ENCODE measurements at places on chromosomes 4 and X.

GRCh38 chr4:114980932-114981708 lies 132.3 kb downstream of the NDST4 start:
- no peak for DNase-seq

DNA sequence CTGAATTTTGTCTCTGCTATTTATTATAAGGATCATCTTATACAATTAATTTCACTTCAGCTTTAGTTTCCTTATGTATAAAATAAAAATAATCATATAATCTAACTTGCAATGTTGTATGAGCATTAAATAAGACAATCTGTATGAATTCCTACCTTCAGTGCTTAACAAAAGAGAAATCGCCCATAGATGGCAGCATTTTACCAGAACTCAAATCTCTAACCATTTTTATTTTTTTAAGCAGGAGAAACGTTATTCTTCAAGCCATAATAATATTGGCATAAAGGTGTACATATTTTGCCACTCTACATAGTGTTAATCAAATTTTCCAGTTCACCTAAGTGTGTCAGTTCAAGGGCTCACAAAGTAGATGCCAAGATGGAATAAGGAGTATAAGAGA lies 78.8 kb downstream of the TMEM47 start:
- DNase-seq, result no peak

DNA sequence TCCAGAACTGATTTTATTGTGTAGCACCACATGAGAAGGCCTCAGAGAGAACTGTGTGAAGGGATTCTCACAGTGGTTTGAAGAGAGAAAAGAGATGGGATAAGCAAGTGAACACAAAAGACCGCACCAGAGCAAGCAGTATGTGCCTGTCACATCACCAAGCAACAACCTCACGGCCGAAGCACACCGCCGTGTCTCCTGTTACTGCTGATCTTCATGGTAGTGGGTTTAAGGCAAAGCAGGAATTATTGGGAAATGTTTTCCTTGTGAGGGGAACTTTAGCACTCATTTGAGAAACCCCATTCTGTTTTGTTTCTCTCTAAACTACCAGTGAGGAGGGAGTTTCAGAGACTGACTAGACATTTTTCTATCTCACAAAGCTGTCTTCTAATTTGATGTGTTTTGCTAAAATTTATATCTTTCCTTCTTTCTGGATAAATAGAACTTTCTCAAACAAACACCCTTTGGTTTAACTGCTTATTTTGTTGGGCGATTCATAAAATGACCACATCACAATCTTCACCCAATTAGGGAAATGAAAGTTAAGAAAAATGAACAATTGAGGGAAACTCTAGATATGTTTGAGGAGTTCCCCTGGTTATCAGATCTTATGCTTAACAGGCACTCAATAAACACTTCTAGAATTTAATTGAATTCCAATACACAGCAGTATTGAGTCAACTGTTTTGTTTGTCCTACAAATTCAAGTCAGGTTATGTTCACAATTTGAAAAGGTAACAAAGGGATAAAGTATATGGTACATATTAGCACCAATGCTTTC lies 16.5 kb downstream of the SH3KBP1 start:
- DNase-seq, result no peak

DNA sequence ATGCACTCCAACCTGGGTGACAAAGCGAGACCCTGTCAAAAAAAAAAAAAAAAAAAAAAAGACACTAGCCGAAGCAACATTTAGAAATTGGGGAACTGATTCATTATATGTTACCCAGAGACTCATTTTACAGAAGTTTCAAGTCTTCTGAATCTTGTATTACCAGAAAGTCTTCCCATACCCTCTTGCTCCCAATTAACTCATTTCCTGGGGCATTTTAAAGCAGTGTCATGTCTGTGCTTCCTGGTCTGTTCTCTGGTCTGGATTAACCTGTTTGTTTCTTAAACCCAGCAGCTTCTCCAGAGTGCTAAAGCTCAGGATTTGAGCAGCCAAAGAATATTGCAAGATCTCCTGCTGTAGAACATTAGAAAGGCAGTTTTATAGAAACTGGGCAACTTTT lies 43.7 kb downstream of the FRMPD3 start:
- DNase-seq, result no peak

GRCh38 chr4:87949961-87950360 lies 25.6 kb upstream of the SPP1 start:
- no peak for DNase-seq

DNA sequence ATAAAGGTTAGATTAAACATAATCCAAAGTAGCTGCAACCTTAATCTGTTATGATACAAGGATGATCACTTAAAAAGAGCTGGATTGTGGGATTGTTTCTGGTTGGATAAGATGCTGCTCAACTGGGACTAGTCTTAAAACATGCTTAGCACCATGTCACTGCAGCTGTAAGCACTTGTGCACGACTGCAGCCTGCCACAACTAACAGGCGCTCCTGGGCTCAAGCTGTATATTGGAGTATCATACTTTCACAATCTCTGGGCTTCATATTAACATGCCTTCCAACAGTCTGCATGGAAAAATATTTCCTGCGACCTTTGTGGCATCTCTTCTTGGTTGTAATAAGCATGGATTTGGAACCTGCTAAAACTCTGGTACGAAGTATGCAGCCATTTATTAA lies 493.0 kb upstream of the PITX2 start:
- DNase-seq, result no peak

DNA sequence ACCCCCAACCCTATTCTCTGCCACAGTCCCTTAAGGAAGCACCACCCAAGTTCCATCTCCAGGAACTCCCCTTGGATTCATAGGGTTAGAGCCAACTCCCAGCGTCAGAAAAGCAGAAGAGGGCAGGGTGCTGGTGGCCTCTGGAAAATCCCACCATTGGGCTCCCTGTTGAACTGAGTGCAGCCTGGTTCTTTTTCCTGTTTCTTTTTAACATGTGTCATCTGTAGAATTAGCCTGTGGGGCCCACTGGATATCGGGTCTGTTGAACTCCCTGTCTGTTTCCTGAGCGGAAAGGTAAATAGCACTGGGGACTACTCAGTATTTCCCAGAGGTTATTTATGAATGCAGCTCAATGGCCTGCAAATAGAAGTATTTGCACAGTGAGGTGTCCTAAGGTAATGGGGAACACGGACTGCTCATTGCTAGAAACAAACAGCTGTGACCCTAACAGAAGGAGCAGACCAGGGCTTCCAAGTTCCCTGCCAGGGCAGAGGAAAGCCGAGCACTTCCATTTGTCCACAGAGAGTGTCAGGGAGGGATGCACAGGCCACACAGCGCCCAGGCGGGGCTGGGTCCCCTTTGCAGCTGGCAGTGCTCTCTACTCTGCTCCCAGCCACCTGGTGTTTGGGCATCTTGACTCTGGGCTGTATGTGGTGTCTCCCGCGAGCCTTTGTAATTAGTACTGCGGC lies 102.6 kb downstream of the FHDC1 start:
- DNase-seq, result no peak

GRCh38 chrX:149979126-149979644 lies 40.9 kb upstream of the EOLA2 start:
- DNase-seq, result peak; percentile 66

DNA sequence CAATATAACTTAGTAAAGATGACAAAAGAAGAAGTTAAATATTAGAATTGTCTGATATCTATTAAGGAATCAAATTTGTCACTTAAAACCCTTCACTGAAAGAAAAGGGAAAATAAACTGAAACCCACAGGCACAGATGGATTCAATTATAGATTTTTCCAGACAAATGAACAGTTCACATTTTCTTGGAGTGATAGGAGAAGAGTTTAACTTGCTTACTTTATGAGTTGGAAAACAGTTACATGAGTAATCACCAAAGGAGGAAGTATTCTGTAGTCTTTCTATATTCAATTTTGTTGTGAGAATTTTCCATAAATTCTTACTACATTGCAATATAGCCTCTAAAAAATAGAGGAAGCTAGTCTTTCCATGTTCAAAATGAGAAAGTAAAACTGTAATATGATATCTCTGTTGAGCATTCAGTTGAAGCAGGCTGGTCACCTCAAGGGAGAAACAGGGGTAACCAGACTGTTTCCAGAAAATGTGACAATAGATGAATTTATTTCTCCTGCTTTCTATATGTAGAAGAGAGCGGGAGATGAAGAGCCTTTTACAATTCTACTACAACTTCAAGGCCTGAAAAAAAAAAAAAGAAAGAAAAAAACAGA lies 330.3 kb upstream of the EPHA5 start:
- DNase-seq, result no peak

DNA sequence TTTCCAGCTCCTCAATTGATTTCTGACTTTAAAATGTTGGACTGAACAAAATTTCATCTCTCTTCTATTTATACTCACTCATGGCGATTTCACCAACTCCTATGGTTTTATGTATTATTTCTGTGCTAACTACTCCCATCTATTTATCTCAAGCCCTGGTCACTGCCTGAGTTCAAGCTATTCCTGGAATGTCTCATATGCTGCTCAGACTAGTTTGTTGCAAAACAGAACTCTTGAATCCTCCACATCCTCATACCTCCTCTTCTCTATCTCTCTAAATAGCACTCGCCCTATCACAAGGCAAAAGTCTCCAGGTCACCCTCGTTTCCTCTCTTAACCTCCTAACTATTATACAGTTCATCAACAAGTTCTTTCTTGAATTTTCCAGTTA lies 19.0 kb upstream of the DDX60 start:
- no peak for DNase-seq

GRCh38 chr4:25346913-25347312 lies 30.1 kb upstream of the ANAPC4 start:
- peak; percentile 2 for DNase-seq

- DNase-seq, result no peak
Observed at GRCh38 chr4:7591409-7592053, 156.8 kb upstream of the PSAPL1 start.

DNA sequence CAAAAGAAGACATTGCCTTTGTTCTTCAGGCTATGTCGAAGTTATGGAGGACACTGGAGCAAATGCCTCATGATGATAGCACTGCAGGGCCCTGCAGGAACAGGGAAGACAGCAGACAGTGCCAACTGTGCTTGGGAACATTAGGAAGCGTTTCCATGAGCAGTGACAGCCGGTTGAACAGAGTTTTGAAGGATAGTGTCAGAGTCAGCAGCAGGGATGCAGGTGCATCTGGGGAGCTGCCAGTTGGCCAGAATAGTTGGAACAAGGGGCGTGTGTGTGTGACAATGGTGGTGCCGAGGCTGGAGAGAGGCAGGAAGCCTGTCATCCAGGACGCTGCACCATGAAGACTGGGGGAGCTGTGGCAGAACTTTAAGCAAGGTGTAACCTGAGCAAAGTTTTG lies 88.6 kb downstream of the SHROOM3 start:
- DNase-seq, result no peak

GRCh38 chr4:13963601-13964000 lies 336.1 kb upstream of the BOD1L1 start:
- DNase-seq, result no peak

GRCh38 chr4:98210281-98210680 lies 50.9 kb upstream of the RAP1GDS1 start:
- no peak for DNase-seq

- DNase-seq, result peak; percentile 30
Observed at GRCh38 chrX:31228909-31229308, 157.1 kb upstream of the FTHL17 start.

DNA sequence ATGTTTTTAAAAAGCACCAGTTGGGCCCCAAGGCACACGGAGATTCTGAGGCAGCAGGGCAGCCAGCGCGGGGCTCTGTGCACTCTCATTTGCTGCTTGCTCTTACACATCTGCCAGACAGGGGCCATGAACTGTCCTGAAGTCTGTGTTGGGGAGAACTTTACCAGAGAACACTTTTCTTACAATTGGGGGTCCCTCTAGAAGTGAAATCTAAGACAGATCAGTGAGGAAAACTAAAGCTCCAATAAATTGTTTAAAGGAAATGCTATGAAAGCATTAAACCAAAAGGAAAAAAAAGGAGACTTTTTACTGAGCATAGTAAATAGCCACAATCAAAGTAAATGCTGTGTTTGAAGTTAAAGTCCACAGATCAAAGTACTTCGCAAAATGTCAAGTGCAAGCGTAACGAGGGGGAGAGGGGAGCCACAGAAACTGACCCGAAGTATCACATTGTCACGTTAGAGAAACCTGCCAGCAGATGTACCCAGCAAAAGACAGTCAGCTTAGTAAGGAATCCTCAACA lies 37.8 kb downstream of the SORBS2 start:
- no peak for DNase-seq

GRCh38 chr4:2071912-2072867 lies 13.1 kb downstream of the NAT8L start:
- no peak for DNase-seq

DNA sequence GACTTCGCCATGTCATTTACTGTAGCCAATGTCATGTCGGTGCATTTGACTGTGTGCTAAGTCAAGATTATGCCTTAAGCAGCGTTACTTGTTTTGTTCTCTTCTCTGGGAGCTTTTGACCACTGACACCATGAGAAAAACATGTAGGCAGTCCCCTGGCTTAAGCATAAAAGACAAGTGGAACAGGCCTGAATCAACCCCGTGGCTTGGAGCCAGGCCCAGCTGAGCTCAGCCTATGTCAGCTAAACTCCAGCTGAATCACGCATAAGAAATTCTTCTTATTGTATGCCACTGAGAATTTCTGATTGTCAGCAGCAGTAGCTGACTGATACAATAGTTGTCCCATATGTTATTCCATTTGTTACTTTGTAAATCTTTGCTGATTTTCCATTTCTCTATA lies 261.9 kb downstream of the CBLL2 start:
- DNase-seq, result no peak

DNA sequence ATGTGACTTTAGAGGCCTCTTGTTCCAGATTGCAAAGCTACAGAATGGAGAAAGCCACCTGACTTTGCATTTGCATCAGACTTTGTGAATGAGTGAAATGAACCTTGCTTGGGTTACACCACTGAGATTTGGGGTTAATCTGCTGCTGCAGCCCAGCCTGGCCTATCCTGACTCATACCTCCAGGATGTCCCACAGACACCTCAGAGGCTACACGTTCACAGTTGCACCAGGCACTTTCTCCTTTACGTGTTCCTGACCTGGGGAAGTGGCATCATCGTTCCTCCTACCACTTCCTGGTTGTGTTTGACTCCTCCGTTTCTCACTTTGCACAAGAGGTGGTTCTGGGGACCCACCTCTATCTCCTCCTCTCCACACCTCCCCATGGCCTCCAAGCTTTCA lies 9.2 kb upstream of the SORCS2 start:
- DNase-seq, result no peak

- no peak for DNase-seq
Observed at GRCh38 chrX:107935200-107935599, 47.0 kb downstream of the TEX13B start.

- DNase-seq, result peak; percentile 50
Observed at GRCh38 chr4:37978248-37978924, 18.2 kb downstream of the PTTG2 start.

GRCh38 chr4:94722748-94723147 lies 35.0 kb upstream of the BMPR1B start:
- DNase-seq, result no peak

GRCh38 chr4:137032222-137032621 lies 500.1 kb downstream of the PCDH18 start:
- no peak for DNase-seq

- no peak for DNase-seq
Observed at GRCh38 chrX:102745857-102746584, 25.5 kb downstream of the GPRASP3 start.

DNA sequence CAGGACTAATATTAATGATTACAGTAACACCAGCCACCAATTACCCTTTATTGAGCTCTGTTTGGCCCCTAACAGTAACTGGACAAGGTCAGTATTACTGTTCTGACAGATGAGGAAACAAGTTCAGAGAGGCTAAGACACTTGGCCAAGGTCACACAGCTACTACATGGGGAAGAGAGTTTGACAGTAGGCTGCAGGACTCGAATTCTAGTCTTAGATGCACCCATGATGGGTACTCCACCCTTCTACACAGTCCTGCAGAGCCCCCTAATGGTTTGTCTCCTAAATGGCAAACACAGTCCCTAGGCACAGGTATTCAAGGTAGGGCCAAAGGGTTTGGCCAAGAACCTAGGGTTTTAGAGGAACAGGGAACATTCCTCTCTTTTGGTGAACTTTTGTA lies 93.9 kb downstream of the NSUN7 start:
- DNase-seq, result peak; percentile 46
